A549 treated with dexamethasone at 1 μM for 4 hours (cell line): ENCODE measurements at places on chromosomes 4 and X. TPM values are rescaled to one million over a fixed set of nuclear protein-coding genes. Genes with fewer than 3 reads are reported as not detected.

S100G gene
- total RNA-seq, result not detected in 5 replicates

ARHGEF38 gene
- not detected in 5 replicates for total RNA-seq

INTS12 gene
- 15.4 to 18.2 TPM (median 17.3 TPM) in 5 replicates for total RNA-seq

ZNF711 gene
- 0.76 to 1.1 TPM (median 0.86 TPM) in 5 replicates for total RNA-seq

DMRTC1B gene
- not detected in 5 replicates for total RNA-seq

USP9X gene
- 25.5 to 41.6 TPM (median 35.4 TPM) in 5 replicates for total RNA-seq

MMRN1 gene
- total RNA-seq, result not detected in 5 replicates

ARAF gene
- 40.3 to 59.5 TPM (median 55.8 TPM) in 5 replicates for total RNA-seq

CACNA1F gene
- not detected in 5 replicates for total RNA-seq

HOPX gene
- total RNA-seq, result 0.09 to 0.11 TPM in 2 of 5 replicates, not detected in the others

ARFIP1 gene
- total RNA-seq, result 13.7 to 17.7 TPM (median 15.8 TPM) in 5 replicates
